ENCODE measurements at places on chromosomes 7 and 10.

DNA sequence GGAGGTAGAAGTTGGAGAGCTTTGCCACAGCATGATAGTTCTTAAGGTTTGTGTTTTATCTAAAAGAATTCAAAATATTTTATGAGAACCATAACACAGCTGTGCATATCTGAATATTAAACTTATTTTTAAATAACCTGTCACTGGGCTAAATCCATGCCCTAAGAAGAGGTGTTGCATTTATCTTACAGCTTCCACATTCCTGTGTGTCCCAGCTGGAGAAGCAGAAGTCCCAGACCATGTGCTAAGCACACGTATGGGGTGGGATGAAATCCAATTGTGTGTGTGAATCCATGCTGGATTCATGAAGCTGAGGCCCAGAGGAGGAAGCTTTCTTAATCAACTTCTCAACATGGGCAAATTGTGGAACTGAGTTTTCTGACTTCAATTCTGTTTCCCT lies 121.5 kb downstream of the PKD1L1 start:
- DNase-seq, result no peak

DNA sequence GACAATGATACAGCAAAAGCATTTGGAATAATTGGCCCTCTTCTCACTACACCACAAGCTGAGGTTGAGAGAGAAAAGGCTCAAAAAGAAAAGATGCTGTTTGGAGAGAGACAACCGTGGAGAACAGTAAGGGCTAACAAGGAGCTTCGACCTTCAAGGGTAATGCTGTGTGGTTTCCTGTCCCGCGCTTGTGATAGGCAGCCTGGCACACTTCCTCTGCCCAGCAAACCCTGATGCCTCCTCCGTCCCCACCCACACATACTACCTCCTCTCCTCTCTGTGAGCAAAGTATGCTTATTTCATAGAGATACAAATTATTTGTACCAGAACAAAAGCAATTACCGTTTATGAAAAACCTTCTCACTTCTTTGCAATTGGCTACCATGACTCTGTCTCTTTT lies 755.4 kb downstream of the KCNMA1 start:
- DNase-seq, result peak; percentile 11

DNA sequence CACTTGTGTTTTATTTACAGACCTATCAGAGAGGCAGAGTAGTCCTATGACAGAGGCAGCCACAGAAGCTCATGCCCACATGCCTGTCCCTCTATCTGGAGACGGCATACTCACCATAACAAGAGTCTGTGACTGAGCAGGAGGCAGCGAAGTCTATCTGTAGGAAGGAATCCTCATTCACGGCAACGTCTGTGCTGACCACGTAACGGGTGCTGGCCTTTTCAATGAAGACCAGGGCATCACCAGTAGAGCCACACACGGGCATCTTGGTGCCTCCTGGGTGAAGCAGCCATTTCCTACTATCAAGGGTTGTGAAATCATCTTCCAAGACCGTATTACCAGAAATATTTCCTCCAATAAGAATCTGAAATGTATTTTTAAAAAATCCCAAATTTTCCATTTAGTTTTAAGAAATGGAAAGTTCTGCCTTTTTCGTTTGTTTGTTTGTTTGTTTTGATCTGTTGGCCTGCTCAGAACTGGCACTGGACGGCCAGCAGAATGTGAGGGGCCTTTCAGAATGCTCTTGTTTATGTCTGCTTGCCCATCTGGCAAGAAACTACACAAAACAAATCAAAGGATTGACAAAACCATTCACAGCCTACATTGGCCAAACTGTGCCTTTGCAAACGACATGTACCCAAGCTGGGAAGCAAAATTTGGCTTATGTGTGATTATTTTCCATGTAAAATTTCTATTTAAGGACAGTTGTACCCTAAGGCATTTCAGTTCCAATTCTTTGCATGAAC lies 93.1 kb upstream of the SLC26A5 start:
- DNase-seq, result no peak

DNA sequence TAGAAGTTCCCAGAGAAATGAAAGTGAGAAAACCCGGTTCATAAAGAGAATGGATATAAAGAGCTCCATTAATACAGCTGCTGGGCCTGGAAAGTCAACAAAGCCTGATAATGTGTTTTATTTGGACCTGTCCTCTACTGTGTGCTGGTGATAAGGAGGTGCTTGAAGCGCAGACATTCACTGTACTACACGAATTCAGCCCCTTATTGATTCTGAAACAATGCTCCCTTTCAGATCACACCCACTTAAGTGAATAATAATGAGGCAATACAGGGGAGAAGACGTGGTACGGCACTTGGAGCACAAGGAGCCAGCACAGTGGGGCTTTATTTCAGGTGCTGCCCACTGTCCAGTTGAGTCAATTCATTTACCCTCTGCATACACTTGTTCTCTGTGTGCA lies 260.8 kb downstream of the FGFR2 start:
- no peak for DNase-seq

GRCh38 chr10:113337142-113337541 lies 215.7 kb upstream of the HABP2 start:
- no peak for DNase-seq

DNA sequence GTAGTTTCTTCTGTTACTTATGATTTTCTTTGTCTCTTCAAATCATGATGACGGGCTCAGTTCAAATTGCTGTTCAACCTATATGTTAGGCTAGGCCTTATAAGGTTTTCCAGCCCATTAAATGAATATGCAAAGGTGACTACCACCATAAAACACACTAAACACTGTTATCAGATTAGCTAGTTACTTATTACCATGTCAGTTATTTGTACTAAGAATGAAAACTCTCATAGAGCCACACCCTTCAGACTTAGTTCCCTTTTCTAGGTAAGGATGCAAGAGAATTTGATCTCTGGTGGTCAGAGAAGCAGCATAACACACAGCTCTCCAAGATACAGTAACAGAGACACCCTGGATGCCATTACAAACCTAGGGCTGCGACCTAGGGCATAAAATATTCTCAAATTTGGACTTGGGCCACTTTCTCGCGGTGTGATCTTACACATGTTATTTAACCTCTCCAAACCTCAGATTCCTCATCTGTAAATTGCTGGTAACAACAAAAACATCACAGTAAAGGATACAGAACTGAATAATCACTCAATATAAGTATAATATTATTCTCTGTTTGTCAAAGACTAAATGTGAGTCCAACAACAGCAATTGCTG lies 35.6 kb downstream of the ANKMY2 start:
- DNase-seq, result no peak

DNA sequence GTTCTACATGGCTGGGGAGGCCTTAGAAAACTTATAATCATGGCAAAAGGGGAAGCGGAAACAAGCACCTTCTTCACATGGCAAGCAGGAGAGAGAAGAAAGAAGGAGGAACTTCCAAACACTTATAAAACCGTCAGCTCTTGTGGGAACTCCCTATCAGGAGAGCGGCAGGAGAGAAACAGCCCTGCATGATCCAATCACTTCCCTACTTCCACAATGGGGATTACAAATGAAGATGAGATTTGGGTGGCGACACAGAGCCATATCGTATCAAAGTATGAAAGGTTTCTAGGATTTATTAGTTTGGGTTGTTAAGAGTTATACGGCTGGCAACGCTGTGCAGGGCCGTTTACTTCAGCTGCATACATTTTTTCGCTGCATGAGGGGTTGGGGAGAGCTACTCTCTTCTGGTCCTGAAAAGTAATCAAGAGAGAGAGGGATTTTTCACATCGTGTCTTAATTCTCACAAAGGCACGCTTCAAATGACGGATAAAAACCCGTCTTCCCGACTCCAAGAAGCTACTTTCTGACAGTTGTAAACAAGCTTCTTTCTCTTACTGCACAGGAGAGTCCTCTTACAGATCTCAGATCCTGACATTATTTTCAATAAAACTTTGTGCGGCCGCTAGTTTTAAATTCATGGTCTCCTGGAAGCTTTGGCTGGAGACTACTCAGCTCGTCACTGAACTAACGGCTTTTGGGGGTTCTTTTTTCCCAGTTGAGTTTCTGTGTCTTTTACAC lies 751 bp upstream of the GTPBP10 start:
- DNase-seq, result no peak

GRCh38 chr7:40327113-40327512 lies 192.3 kb downstream of the SUGCT start:
- no peak for DNase-seq

- DNase-seq, result no peak
These were observed 155.3 kb upstream of the AKR1E2 start for GRCh38 chr10:4670737-4671136.
